ENCODE measurements at places on chromosomes 3 and 15.

GRCh38 chr3:976006-976405 is 116.8 kb upstream of the CNTN6 start:
- DNase-seq, result no peak

- no peak for DNase-seq
These were observed 31.2 kb downstream of the GOLGB1 start for GRCh38 chr3:121718205-121718846.

DNA sequence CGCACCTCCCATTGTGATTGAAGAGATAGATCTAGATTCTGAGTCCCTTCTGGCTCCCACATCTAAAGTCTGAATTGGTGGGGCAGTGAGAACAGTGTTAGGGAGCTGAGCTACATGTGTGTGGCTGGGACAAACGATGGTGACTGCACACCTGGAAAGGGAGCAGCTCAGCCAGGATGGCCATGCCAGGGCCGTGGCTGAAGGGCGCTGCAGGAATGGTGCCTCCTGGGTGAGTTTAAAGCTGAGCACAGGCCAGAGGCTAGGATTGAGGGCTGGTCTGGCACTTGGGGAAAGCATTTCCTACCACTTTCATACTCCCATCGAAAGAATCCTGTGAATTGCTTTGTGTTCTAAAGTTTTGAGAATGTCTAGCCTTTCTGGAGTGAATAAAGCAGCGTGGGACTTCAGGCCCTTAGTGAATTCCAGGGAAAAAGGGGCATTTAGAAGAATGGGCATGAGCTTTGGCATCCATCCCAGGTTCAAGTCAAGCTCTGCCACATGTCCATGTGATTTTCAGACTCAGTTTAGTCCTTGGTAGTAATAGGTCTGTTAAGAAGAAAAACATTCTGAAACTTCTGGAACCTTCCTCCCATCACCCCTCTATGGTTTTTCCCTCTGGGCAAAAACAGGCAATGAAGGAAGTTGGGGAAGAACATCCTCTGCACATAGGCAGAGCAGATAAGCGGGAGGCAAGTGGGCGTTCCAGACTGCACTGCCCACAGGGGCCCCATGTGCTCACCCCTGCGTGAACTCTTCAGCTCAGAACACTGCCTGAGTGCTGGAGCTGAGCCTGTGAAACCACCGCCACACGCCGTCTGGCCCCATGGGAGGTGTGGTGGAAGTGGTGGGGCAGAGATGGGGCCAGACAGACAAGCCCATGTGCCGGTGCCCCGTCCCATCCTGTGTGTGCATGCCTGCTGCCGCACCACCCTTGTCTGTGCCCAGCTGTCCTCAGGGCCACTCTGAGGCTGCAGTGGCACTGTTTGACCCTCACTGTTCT is 12.9 kb upstream of the CPNE9 start:
- no peak for DNase-seq

GRCh38 chr3:108219336-108219735 is 2.9 kb downstream of the IFT57 start:
- DNase-seq, result no peak

GRCh38 chr3:127385540-127385870 is 97.7 kb upstream of the PRR20G start:
- no peak for DNase-seq

- no peak for DNase-seq
These were observed 128.5 kb downstream of the RBMS3 start for GRCh38 chr3:29409409-29409808.

DNA sequence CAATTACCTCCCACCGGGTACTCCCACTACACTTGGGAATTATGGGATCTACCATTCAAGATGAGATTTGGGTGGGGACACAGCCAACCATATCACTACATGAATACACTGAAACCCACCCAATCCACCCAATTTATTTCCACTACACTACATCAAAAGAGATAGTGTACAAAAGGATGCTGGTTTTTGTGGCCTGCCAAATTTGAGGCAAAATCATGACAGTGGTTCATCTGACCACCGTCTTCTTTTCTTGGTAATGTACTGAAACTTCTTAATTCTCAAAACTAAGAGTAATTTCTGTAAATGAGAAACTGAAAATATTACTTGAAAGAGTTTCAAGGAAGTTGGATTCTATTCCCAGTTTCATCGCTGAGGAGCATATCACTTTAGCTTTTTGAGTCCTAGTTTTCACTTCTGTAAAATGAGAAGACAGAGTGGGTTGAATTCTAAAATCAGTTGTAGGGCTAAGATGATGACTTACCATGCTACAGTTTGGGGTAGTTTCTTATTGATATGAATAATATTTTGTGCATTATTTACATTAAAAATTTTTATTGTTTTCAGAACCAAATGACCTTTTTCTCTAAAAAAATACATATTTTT is 360.4 kb upstream of the CNTN6 start:
- DNase-seq, result no peak

DNA sequence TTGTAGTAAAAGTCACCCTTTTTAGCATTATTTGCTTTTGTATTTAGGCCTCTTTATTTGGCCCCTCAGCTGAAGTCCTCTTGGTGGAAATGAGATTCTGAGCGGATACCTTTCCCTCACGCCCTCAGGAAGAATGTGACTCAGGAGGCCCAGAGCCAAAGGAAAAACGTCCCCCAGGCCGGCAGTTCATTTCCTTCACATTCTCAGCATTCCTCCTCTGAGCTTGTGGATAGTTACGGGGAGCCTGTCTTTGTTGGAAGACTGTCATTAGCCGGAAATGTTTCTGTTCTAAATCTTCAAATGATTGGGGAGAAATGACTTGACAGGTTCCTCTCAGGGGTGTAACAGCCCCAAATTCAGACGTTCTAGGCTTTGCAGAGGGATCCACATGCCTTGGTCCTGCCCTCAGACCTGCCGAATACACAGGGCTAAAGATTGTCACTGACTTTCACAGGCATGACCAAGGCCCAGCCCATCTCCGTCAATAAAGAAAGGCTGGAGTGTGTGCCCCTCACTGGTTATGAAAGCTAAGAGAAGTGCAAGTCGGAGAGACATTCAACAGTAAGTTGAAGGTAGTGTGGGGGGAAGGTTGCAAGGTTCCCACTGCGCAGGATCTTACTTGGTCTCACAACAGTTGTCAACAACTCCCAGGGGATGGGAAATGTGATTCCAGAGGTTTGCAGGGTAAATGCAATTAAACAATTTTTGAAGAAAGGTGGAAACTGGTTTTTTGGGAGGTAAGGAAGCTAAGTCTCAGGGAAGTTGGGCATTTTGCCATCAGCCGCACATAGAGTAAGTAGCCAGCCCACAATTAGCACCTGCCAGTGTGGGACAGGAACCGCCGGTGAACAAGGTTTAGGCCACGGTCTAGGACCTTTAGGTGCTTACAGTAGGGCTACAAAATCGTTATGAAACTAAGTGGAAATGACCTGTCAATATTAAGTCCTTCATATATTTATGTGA is 39.7 kb upstream of the MYZAP start:
- no peak for DNase-seq

DNA sequence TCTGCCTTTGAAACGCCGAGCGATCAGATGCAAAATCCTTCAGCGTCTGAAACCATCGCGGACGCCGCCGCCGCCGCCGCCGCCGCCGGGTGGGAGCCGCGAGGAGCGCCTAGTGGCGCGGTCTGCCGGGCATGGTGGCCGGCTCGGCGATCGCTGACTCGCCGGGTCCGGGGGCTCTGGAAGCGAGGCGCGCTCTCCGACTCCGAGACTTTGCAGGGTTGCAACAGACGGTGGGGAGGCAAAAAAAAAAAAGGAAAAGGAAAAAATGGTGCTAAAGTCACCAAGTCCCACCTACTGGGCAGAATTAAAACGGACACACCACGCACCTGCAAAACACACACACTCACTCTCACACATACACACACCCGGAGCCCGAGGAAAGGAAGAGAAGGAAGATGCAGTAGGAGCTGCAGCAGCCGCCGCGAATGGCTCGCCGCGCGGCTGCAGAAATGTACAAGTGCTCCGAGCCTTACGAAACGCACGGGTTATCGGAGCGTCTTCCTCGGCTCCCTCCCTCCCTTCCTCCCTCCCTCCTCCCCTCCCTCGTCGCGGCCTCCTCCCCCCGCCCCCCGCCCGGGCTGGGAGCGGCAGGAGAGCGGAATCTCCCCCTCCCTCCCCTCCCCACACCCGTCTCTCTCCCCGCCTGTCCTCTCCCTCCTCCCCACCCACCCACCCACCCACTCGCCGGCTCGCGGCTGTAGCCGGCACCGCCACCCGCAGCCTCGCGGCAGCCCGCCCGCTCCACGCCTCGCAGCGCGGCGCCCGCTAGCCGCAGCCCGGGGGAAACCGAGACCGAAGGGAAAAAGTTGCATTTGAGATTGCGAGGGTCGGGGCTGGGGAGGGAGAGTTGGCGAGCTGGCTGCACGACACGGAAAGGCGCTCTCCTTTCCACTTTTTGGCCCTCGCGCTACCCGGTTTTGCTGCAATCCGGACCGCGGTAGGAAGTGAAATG is at the start of gene NTRK3:
Gene NTRK3, minus strand, starts transcription at position 461 of the 952 bp plus-strand sequence. CDS start 586 bp downstream, outside the sequence.
- DNase-seq, result no peak

DNA sequence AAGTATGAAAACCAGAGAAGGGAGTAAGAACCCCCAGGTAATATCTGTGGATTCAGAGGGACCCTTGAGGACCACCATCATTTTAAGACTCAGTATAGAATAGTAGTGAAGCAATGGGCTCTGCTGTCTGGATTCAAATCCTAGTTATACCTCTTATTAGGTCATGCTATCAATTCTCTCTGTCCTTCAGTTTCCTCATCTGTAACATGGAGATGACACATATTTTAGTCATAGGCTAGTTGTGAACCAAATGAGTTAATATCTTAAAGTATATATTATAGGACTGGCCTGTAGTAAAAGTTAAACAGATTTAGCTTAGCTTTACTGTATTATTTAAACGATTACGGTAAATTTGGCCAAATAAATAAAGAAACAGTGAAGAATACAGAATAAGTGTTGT is 177.3 kb upstream of the GOLIM4 start:
- no peak for DNase-seq

- DNase-seq, result no peak
These were observed 117.8 kb upstream of the IGF1R start for GRCh38 chr15:98530570-98530969.

DNA sequence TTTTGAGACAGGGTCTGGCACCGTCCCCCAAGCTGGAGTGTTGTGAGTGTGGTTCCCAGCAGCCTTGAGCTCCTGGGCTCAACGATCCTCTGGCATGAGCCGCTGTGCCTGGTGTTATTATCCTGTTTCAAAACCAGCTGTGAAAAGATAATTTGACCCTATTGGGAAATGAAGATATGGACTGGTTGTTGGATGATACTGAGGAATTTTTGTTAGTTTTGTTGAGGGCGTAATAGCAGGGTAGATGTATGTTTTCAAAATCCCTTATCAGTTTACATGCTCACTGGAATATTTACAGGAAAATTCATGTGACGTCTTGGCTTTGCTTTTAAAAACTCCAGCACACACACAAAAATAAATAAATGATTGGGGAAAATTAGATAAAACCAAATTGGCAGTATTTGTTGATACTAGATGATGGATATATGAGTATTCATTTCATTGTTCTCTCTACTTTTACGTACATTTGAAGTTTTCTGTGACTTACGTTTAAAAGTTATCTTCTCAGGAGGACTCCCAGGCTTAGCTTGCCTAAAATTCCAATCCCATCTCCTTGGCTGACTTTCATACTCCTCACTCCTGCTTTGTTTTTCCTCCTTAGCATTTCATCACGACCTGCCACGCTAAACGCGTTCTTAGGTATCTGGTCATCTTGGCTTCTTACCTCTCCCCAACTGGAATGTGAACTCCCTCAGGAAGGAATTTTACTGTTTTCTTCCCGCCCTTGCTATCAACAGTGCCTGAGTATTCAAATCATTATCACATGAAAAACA is 56.8 kb upstream of the TFRC start:
- DNase-seq, result no peak

DNA sequence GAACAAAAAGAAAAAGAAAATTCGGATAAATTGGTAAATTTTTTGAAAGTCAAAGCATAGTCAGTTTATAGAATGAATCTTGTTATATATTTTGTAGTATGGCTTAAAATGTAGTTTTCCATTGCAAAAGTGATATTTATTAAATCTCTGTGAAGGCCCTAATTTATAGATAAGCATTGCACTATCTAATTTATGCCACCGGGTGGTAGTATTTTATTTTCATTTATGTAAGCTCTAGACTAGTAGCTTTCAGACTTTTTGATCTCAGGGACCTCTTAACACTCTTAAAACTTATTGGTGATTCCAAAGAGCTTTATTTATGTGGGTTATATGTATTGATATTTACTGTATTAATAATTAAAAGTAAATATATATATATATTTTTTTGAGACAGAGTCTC is 133.9 kb upstream of the LRRFIP2 start:
- no peak for DNase-seq

DNA sequence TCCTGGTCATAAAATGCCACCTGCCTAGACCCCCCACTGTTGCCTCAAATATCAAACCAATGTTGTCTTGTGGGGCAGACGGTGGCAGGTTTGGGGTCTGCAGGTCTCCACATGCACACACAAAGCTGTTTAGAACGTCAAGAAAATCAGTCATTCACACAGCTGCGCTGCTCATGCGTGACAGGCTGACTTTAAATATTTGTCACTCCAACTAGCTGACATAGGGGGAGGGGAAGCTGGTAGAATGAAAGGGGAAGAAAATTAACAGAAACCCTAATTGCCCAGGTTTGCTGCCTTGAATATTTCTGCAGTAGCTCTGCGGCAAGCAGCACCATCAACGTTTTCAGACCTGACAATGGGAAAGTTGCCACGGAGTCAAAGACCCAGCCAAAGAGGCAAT is 201.8 kb downstream of the ABHD5 start:
- DNase-seq, result no peak

GRCh38 chr3:158420654-158421396 is 150.2 kb upstream of the MLF1 start:
- no peak for DNase-seq

GRCh38 chr15:40307421-40308211 is at the start of gene PLCB2:
Gene PLCB2, minus strand, starts transcription at chr15:40307935. Its CDS starts 263 bp downstream, at chr15:40307672.
- no peak for DNase-seq

- no peak for DNase-seq
These were observed 547 bp downstream of the NUP210 start for GRCh38 chr3:13419505-13420044.

GRCh38 chr15:67880651-67881182 is 40.9 kb upstream of the RNU6-1 start:
- no peak for DNase-seq

- DNase-seq, result no peak
These were observed 83.8 kb downstream of the ROBO1 start for GRCh38 chr3:79684041-79684440.

- no peak for DNase-seq
These were observed 1.1 kb downstream of the TP63 start for GRCh38 chr3:189632242-189632641.

DNA sequence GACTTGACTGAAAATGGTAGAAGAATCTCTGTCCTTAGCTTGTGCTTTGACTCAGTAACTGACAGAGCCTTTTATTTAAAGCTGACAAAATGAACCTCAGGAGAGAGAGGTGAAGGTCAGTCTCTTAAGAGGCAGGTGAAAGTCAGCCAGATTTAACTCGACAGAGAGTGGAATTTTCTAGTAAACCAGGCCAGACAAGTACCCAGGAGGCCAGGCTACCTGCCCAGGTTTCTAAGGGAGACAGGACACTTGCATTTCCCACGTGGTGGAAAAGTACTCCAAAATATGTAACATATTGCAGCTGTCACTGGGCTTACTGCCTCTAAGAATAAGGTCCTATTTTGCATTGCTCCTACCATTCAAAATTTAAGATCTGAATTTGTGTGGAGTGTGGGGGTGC is 167.9 kb downstream of the FMN1 start:
- DNase-seq, result no peak

Measured in iPS DF 6.9 (cell line).